ENCODE measurements at places on chromosomes 11 and 22. TPM values are rescaled to one million over a fixed set of nuclear protein-coding genes. Genes with fewer than 3 reads are reported as not detected.

Gene DDIAS
- polyA plus RNA-seq, result 5.2 TPM

- no peak for DNase-seq
Measured at GRCh38 chr11:27470826-27471588, 1.6 kb downstream of the LGR4 start.

DNA sequence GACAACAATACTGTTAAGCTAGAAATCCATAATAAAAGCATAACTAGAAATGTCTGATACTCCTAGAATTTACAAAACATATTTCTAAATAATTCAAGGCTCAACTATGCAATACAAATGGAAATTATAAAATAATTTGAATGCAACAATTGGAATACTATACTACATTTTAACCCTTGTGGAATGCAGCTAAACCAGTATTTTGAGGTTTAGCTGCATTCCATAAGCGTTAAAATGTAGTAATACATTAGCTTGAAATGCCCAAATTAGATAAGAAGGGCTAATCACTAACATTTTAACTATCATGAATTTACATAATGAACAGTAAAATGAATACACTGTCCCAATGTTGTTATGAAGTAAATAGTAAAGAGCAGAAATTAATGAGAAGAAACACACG is 617.2 kb upstream of the CHORDC1 start:
- DNase-seq, result no peak

- DNase-seq, result no peak
Measured at GRCh38 chr11:120279502-120279901, 39.6 kb downstream of the POU2F3 start.

DNA sequence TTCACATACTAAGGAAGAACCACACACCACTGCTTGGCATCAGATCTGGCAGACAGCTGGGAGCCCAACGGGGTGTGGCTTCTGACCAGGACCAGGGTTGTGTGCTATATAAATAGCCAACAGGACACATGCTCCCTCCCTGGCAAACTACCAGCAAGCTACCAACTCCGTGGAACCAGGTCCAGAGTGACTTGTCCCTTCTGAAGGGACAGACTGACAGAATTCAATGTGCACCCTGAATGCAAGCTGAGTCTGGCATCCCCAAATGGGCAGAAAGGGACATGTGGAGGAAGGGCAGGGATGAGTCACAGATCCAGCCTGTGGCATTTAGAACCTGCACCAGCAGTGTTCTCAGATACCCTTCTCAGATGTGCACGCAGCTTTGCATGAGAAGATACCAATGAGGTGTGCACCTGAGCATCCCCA is 92.9 kb downstream of the MICAL3 start:
- no peak for DNase-seq

Gene GRAMD1B
- 11.9 TPM for polyA plus RNA-seq

DNA sequence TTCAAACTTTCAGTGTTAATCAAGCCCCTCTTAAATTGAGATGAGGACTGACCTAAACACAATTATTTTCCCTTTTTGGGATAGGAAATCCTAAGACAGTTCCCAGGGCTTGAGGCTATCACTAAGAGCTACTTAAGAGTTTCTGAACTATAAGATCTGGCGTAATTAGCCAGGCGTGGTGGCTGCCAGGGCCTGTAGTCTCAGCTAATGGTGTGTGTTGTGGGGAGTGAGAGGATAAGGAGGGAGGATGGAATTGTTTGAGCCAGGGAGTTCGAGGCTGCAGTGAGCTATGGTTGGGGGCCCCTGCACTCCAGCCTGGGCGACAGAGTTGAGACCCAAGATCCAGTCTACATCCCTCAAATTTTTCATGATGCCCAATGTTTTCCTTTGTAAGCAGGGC is 23.5 kb upstream of the EXPH5 start:
- DNase-seq, result no peak

GRCh38 chr22:32079130-32080089 is 36.3 kb downstream of the SLC5A1 start:
- DNase-seq, result no peak

GRCh38 chr11:91081440-91082043 is 858.7 kb upstream of the CHORDC1 start:
- no peak for DNase-seq

DNA sequence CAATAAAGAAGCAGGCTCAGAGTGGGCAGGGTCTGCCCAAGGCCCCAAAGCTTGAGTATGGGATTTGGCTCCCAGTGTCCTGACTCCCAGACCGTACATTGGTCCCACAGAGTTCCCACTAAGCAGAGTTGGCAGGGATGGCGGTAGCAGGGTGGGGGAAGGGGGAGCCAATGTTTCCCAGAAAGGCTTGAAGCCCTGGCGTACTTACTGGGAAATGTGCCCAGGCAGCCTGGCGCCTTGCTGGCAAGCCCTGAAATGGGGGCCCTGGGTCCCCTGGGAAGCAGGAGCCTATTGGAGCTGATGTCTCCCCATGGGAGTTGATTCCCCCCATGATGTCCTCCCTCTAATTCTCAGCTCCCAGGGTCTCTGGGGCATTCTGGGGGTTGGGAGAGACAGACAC is 9.3 kb downstream of the ARHGEF17 start:
- DNase-seq, result no peak

DNA sequence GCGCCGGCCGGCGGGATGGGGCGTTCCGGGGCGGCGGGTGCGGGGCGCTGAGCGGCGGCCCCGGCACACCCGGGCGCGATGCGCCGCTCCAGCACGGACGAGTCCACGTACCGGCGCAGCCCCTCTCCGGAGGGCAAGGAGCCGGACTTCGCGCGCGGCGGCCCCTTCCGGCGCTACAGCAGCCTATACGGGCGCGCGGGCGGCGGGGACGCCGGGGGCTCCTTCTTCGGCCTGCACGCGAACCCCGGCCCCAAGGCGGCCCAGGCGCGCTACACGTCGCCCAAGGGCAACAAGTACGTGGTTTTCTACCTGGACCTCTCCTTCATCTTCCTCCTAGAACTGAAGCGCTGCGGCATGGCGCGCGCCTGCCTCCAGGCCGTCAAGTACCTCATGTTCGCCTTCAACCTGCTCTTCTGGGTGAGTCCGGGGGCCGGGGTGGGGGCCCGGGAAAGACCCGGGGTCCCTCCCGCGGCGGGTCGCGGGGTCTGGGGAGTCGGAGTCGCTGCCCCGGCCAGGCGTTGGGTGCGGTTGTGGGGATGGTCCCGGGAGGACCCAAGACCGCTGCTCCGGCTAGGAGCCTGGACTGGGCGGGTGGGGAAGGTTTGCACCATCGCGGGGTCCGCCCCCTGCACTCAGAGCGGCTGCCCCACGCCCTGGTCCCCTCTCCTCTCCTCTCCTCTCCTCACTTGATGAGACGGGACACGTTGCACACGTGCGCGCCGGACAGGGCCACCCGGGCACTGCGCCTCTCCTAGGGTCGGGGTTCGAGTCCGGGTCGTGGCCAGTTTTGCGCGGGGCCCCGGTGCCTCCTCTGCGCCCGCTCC is 7.5 kb downstream of the TSPAN4 start:
- DNase-seq, result no peak

DNA sequence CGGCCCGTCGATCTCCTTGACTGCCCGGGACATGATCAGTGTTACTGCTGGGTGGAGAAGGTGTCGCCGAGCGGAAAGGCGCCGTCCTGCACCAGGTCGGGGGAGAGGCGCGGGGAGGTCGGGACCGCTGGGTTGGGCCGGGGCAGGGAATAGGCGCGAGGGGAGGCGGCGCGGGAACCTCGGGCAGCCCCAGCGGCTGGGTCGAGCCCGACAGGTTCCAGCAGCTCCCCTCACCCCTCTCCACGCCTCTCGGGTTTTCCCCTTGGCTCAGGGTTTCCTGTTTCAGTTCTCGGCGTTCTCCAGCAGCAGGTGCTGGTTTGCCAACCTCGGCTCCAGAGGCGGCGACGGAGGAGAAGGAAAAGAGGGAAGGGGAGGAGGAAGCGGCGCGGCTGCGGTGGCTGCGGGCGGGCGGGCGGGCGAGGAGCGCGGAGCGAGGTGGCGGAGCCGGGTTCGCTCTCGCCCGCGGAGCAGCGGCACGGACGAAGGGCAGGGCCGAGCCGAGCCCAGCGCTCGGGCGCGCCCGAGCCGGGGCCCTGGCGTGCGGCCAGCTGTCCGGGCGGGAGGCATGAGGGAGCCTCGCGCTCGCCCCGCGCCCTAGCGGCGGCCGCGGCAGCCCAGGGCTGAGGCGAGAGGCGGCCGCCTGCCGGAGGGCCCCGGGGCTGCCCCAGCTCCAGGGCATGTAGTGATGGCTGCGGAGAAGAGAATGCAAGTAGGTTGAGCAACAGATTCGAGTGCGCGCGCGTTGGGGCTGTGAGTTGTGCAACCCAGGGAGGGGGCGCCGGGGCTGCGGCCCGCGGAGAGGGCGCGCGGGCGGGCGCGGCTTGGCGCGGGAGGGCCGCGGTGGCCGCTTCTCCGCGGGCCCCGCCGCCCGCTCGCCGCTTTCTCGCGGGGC is at the start of gene ZC3H12C:
Gene ZC3H12C (plus strand): TSS at position 878 of the 892 bp plus-strand sequence. CDS start 20 bp downstream, outside the sequence.
- no peak for DNase-seq

- DNase-seq, result no peak
Measured at GRCh38 chr11:87260811-87261210, 223.1 kb downstream of the TMEM135 start.

DNA sequence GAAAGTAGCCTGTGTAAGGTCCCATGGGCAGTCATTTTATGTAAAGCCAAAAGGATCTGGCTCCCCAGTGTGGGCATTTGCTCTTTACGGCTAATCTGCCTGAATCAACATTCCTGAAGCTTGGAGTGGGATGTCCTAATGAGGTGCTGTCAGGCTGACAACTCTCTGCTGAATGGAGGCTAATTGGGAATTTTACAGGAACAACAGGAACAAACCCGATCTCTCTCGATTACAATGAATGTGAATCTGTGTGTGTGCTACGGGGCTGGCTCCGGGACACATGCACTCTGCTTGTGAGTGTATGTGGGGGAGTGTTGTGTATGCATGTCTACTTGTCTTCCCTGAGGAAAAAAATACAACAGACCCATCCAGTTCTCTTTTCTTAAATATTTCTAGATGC is 415.2 kb downstream of the TENM4 start:
- no peak for DNase-seq

GRCh38 chr11:65216830-65217229 is 35.1 kb downstream of the CAPN1 start:
- DNase-seq, result no peak

- no peak for DNase-seq
Measured at GRCh38 chr11:119190531-119190930, 5.3 kb downstream of the NHERF4 start.

GRCh38 chr11:108670451-108670850 is 5.6 kb downstream of the DDX10 start:
- no peak for DNase-seq

- no peak for DNase-seq
Measured at GRCh38 chr11:121536126-121536525, 83.4 kb upstream of the SORL1-AS1 start.

- no peak for DNase-seq
Measured at GRCh38 chr11:16985297-16985696, 28.9 kb downstream of the PLEKHA7 start.

Gene OR5D18
- polyA plus RNA-seq, result not detected

- DNase-seq, result no peak
Measured at GRCh38 chr11:95257456-95257971, 26.5 kb upstream of the SESN3 start.

DNA sequence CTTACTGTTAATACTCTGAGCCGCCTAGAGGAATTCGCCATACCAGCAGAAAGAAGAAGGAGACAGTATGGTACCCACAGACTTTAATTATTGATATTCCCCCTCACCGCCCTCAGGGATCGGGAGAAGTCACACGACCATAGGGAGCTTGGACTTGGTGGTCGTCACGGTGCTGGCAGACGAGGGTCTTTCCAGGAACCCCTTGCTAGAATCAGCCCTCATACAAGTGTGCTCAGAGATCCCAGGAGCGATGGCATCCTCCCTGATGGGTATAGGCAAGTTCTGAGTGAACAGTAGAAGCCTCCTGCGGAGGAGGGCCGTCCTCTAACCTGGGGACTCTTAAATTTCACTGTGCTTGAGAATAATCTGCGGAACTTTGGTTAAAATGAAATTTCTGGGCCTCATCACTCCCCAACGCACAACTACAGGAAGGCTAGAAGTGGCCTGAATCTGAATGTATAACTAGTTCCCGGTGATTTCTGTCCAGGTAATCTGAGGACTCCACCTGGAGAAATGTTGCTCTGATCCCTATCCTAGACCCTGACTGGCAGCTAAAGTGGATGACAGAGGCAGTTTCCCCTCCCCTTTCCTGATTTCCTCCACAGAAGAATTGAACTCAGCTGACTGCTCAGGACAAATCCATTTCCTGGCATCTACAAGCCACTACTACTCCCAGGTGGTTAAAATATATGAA is 4.5 kb downstream of the VSIG2 start:
- no peak for DNase-seq
